ENCODE measurements at places on chromosomes 16 and 17. TPM values are rescaled to one million over a fixed set of nuclear protein-coding genes. Genes with fewer than 3 reads are reported as not detected.

Gene NPIPA3
- total RNA-seq: 3.4 TPM

DNA sequence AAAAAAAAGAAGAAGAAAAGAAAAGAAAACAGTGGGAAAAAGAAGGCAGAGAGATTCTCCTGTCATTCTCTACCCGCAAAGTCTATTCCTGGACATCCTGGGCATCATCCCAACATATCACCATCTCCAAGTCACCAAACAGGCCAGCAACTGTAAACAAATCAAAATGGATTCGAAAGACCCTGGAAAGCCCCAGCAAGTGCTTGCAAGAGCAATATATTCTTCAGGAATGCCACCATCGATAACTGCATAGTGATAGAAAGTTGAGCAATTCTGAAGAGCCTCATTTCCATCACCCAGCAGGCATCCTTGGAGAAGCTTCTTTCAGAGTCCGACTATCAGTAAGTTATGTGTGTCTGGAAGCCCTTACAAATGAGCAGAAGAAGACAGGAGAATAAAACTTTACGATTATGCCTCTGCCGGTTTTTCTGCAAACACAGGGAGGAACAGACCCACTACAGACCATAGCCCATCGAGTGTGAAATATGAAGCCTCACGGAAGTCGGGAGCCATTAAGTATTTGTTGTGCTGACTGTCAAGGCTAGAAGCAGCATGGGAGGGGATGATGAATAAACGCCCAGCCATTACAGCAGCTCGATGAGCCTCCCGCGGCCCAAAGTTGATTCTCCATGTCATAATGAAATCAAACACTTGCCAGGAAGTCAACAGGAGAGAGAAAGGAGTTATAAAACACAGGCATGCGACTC, 64.5 kb upstream of the SEC14L1 start:
- no peak for DNase-seq

DNA sequence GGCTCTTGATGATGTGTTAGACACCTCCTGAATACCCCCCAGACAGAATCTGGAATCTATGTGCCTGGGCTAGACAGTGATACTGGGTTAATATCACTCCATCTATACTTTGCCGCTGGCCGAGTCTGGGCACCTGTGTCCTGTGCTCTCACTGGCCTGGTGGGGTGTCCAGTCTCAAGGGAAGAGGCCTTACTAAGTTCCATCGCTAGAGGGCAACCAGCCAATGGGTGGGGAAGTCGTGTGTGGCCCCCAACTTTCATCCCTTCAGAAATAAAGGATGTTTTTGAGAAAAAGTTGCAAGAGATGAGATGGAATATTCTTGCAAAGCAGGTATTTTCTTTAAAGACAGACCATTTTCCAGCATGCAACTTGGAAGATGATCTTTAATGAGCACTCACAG, 1.6 kb upstream of the GLP2R start:
- DNase-seq: peak; percentile 15

Gene SLC13A2
- 0.13 TPM for total RNA-seq

GRCh38 chr17:73391331-73392265, 79.8 kb upstream of the CDC42EP4 start:
- no peak for DNase-seq

- peak; percentile 88 for DNase-seq
Measured at GRCh38 chr17:53749178-53749577, 73.5 kb upstream of the KIF2B start.
